ENCODE measurements at places on chromosomes 3 and 15.

DNA sequence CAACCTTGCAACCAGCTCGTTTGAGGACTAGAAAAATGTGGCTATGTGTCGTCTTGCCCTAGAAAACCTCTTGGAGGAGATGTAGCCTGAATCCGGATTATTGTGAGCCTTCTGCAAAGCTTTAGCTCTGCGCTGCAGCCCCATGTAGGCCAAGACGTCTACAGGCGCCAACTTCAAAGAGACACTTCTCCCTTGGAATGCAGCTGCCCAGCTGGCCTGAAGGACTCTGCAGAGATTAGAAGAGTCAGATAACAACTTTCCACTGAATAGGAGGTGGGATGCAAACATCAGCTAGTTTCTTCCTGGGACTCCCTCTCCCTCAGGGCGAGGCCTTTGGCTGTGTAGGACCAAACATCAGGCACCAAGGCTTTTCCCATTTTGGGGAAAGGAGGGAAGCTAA lies 356.5 kb upstream of the IL12A start:
- no peak for DNase-seq

DNA sequence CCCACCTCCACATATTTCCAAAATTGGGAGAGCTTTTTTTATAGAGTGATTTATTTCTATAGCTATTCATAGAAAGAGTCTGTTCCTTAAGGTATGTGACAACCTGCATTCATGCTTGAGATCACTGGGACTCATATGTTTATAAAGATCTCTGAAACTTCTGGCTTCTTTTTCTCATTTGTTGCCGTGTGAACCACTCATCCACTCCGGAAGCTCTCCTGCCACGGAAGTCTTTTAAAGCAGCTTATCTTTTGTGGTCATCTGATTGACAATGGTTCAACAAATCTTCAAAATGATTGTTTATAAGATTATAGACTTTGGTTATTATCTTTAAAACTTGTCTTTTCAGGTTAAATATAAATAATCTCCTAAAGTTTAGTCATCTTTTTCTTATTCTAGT lies 260.5 kb downstream of the C3orf38 start:
- DNase-seq, result no peak

DNA sequence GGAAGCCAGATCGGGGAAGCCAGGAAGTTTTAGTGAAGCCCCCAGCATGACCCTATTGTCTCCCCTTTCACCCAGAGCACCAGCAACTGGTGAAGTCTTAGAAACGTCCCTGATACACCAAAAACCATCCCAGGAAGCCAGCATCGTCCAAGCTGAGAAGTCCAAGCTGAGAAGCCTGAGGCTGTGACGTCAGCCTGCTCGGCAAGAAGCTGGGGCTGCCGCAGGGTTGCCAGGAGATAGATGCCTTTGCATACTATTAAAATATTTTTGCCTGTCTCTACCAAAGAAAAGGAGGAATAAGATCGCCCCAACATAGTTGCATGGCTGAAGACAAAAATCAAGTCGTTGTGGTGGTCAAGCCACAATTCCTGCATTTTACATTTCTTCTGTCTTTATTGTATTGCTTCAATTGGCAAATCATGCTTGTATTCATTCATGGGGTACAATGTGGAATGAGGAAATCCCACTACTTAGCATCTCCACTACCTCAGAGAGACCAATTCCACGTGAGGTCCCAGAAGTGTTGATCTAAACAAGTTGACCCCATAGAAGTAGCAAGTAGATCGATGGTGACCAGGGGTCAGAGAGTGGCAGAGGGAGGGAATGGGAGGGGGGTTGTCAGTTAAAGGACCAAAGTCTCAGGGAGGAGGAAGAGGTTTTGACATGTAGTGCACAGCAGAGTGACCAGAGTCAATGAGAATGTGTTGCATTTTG lies 19.6 kb upstream of the EMC3 start:
- DNase-seq, result no peak

- DNase-seq, result no peak
Measured at GRCh38 chr3:193779933-193780332, 186.9 kb downstream of the OPA1 start.

DNA sequence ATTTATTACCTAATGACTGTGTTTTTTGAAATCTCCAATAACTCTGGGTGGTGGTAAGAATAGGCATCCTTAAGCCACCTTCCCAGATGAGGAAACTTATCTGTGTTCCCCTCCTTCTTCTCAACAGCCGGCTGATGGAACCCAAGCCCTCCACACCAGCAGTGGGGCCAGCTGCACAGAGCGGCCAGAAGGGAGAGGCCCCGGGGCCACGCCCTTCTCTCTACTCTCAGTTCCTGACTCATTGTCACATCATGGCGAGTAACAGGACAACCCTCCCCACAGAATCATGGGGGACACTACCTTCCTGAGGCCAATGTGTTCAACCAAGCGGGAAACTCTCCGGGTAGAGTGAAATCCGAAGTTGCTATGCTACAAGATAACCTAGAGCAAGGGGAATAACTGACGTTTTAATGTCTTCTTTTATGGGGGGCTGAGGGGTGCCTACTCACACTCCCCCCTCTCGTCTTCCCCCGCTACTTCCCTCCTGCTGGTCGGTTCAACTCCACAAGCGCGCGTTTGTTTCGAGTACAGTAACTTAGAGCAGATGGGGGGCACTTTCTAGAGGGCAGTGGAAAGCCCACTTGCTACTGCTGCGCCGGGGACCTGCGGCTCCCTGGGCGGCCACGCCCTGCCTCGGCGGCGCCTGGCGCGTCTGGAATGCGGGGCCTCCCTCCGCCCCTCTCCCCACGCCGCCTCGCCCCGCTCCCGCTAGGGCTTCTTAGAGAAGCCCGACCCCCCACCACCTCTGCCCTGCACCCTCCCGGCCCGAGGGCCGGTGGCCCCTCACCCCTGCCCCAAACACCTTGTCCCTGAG lies 621 bp downstream of the ANXA2 start:
- DNase-seq, result no peak

DNA sequence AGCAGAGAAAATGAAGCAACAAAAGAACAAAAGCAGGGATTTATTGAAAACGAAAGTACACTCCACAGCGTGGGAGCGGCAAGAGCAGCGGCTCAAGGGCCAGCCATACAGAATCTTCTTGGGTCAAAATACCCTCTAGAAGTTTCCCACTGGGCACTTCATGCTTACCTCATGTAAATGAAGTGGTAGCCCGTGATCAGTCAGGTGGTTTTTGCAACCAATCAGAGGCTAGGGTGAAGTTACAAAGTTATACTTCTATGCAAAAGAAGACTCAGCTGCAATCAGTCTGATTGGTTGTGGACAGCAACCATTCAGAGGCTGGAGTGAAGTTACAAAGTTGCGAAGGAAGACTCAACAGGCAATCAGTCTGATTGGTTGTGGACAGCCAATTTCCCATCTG lies 37.8 kb upstream of the TRH start:
- no peak for DNase-seq

- DNase-seq, result no peak
Measured at GRCh38 chr15:57245130-57245529, 131.2 kb upstream of the CGNL1 start.

- no peak for DNase-seq
Measured at GRCh38 chr3:33372218-33373081, 67.8 kb downstream of the UBP1 start.

DNA sequence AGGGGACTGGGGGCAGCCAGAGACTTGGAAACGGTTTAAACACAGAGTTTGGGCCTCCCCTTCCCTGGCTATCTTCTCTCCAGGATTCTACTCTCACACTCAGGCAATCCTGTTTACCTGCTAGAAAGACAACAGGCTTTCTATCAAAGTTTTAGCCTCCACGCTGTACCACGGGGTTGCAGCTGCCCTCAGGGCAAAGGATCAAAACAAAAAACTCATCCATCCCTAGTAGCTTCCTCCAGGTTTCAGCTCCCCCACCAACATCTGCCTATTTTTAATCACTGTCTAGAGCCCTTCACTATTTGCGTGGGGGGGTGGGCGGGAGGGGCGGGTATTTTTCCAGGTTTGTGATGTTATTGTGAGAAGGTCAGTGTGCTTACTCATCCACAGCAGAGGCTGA lies 286.8 kb upstream of the TRIM42 start:
- no peak for DNase-seq

GRCh38 chr15:38068626-38069391 lies 134.4 kb downstream of the TMCO5A start:
- no peak for DNase-seq

DNA sequence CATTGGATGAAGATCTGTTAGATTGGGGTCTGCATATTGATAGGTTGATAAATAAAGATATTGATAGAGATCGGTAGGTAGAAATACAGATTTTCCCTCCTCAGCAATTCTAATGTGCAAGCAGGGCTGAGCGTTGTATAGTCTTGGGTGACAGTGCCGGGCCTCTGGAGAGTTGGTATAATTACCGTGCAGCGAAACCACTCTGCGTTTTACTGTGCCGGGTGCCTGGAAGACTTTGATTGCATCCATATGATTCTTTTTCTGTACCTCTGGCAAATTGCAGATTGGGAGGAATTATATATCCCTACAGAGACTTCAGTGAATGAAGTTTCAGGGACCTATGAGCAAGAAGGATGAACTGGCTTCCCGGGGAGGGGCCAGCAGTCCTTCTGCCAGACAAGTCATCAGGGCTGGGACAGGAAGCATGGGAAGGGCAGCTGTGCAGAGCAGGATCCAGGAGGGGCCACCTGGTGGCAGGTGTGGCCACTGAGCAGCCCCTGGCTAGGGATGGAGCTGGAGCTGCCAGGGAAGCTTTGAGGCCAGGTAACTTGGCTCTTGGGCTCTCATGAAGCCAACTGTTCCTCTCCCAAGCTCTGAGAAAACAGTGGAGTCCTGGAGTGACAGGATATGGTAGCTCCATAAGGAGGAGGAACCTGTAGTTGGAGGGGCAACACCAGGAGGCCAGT lies 132.5 kb downstream of the APBA2 start:
- no peak for DNase-seq

GRCh38 chr3:134883697-134884385 lies 88.8 kb downstream of the EPHB1 start:
- no peak for DNase-seq

GRCh38 chr3:380801-381200 lies 184.2 kb downstream of the CHL1 start:
- DNase-seq, result no peak

- DNase-seq, result no peak
Measured at GRCh38 chr3:101936419-101937356, 87.4 kb downstream of the NFKBIZ start.

- DNase-seq, result no peak
Measured at GRCh38 chr15:78999636-79000035, 54.8 kb upstream of the CTSH start.

GRCh38 chr3:98777286-98777685 lies 14.1 kb downstream of the ST3GAL6 start:
- no peak for DNase-seq

- no peak for DNase-seq
Measured at GRCh38 chr15:93866948-93867347, 364.4 kb upstream of the MCTP2 start.

All from NCI-H1436 treated with DMSO at 0.1 percent for 48 hours (cell line).